CD4-positive, alpha-beta T cell treated with Interleukin-1 beta for 1 hour (primary cell): ENCODE measurements at places on chromosomes 5 and 9.

GRCh38 chr5:166111021-166111420, 2180.4 kb upstream of the WWC1 start:
- DNase-seq: no peak

DNA sequence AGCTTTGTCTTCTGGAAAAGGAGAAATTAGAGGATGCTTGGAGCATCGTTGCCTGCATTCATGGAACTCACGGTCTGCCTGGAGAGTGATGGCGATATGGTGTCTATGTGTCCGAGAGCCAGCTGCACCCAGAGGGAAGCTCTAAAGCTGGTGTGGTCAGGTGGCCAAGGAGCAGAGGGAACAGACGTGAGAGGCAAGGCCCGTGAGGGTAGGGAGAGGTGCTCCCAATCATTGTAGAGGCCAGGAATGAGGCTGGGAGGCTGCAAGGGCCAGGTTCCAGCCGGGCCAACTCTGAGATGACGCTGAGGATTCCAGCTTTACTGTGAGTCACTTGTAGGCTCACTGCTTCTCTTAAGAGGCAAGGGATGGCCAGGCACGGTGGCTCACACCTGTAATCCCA, 7.6 kb downstream of the FGD3 start:
- no peak for DNase-seq

- no peak for DNase-seq
These were observed 417.7 kb downstream of the SEMA5A start for GRCh38 chr5:9128136-9128535.

DNA sequence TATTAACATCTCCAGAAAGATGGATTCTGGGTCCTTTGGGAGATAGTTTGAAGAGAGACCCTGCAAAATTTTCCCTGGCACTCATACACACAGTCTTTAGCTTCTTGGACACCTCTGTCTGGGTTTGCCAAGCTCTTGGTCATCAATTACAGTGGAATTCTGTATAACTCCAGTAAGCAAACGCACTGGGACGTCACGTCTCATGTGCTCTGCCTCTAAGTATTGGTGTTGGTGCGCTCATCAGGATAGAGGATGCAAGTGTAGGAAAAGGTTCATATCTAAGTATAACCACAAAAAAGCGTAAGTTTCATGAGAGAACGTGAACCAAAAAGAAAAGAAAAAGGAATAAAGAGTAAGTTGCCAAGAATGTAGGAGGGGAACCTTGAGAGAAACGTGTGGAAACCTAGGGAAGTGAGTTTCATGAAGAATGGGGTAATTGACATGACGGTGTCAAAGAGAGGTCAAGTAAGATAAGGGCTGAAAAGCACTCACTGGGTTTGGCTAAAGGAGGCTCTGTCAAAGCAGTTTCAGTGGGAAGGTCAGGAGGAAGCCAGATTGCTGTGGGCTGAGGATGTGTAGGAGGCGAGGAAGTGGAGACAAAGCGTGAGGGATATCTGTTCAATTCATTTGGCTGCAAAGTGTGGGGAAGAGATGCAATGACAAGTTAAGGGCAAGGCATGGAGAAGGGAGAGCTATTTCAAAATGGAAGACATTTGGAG, 92.7 kb downstream of the RAD23B start:
- DNase-seq: no peak

DNA sequence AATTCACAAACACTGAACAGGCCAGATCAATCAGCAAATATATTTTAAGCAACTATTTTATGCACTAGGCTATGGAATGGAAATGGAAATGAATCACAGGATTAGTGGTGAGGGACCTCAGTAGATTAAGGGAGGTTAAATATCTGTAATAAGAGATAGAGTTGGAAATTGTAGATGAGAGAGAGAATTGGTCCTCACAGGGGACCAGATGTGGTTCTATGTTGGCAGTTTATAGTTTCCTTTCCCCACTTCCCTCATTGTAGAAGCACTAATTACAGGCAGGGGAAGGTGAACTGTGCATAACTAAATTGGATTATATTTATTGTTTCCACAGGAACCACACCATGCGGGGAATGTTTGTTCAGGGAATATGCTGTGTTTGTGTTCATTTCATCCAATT, 496.2 kb downstream of the ARHGEF28 start:
- DNase-seq: no peak

DNA sequence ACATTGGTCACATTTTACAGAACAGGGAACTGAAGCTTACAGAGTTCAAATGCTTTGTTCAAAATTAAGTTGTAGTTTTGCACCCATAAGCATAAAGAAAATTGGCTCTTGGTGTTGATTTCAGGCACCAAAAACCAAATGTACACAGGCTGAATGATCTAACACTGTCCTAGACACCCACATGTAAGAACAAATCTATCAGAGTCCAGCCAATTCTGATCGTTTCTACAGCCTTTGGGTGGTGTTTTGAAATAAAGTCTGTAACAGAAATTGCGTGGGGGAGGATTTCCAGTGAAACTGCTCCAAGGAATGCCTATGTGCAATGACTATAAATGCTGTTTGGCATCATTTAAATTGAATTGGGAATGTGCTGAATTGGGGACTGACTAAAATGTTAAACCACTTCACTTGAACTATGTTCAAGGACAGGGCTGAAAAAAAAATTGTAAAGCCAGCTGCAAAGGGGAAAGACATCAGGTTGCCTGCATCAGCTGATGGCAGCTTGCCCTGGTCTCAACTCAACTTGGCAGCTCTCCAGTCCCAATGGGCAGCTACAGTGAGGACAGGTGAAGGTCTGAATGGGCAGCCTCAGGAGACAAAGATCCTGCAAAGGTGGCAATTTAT, 92.2 kb upstream of the TRPC7 start:
- no peak for DNase-seq

GRCh38 chr5:14417792-14418765, 163.5 kb upstream of the OTULINL start:
- no peak for DNase-seq

- DNase-seq: no peak
These were observed 16.3 kb downstream of the C9orf152 start for GRCh38 chr9:110191615-110192014.

GRCh38 chr5:133845271-133845670, 123.2 kb downstream of the C5orf15 start:
- DNase-seq: no peak

DNA sequence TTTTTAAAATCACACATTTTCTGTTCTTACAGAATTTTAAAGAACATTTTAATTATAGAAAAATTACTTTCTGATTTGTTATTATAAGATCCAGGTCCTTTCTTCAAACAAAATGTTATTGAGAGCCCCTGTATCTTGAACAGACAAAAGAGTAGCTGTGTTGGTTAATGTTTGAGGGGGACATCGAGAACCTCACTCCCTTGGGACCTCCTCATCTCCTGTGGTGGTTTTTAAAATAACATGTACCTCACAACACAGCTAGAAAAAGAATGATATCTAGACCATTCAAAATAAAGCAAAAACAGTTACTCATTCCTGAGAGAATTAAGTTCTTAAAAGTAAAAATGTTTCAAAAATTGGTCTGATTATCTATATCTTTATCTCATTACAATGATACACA, 54.7 kb downstream of the VCAN start:
- DNase-seq: no peak

DNA sequence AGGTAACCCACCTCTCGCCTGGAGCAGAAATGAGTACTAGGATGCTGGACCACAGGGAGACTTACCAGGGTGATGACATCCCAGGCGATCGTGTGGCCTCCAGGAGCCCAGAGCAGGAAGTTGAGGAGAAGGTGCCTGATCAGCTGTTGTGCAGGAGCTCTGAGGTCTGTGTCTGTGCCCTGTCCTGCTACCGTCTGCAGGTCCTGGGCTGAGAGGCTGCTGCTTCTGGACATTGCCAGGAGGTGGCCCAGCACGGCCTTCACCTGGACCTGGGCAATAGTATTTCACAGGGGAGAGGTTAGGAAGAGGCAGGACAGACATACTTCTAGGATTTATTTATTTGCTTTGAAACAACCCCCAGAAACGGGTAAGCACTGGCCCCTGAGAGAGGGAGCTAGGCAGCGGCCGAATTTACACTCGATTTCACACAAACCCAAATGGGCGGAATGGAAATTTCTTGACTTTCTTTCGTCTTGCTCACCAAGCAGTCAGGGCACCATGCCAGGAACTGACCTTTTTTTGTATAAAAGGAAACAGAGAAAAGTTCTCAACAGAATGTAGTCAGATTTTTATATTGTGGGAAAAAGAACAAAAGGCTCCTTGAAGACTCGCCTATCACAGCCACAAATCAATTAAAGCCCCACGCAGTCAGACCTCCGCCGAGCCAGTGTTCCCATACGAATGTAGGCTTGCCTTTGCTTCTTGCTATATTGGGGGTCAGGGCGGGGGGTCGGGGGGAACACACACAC, 210.3 kb downstream of the FANCC start:
- DNase-seq: no peak

- no peak for DNase-seq
These were observed 2.3 kb upstream of the IRX2 start for GRCh38 chr5:2753452-2754420.

- no peak for DNase-seq
These were observed 50.4 kb downstream of the ZNF354C start for GRCh38 chr5:179110528-179110927.

DNA sequence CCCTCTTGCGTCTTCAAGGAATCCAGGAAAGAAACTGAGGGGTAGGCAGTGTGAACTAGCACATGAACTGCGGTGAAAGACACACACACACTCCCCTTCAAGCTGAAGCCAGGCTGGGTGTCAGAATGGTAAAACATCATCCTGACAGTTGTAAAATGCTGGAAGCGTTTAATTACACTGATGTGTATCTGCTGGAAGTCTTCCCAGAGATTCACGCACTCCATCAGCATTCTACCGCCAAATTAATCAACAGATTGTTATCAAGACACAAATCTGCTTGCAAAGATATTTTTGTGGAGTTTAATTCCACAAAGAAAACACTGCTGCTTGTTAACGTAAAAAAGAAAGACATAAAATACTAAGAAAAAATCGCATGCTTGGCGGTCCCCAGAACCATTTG, 241.0 kb upstream of the NFIL3 start:
- DNase-seq: no peak

DNA sequence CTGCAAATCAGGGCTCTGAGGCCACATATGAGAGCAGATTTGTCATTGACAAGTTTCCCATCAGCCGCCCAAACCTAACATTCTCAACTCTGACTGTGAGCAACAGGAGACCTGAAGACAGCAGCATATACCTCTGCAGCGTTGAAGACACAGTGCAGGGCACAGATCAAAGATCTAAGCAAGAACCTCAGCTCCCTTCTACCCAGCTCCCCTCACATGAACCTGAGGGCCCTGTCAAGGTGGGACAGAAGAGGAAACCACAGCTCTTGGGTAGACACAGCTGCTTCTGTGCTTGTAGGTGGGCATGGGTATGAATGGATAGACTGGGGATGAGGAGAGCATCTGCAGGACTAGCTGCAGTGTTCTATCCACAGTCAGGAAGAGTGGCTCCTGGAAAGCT, 8.7 kb upstream of the PRSS3 start:
- no peak for DNase-seq

- no peak for DNase-seq
These were observed 28.4 kb upstream of the GPR150 start for GRCh38 chr5:95591490-95591901.

DNA sequence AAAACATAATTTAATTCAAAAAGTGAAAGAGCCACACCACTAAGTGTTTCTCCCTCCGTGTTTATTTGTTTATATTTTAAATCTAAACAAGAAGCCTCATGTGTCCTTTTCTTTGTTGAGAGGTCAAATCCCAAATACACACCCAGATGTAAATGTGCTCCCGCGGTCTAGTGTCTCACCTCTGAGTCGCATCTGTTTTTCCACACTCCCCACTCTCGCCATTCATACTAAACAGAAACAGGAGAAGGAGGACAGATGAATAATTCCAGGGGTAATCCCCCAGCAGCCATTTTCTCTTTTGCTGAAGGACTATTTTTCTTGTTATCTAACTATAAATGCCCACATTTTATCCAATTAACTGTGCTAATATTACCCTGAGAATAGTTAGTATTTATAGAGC, 361.6 kb upstream of the RIOK2 start:
- no peak for DNase-seq

GRCh38 chr5:13581132-13581531, 363.4 kb downstream of the DNAH5 start:
- no peak for DNase-seq

GRCh38 chr5:158431369-158432029, 572.6 kb upstream of the CLINT1 start:
- no peak for DNase-seq

- no peak for DNase-seq
These were observed 12.6 kb downstream of the UNC5A start for GRCh38 chr5:176822793-176823481.

- no peak for DNase-seq
These were observed 26.4 kb downstream of the MARCHF3 start for GRCh38 chr5:127003798-127004495.

DNA sequence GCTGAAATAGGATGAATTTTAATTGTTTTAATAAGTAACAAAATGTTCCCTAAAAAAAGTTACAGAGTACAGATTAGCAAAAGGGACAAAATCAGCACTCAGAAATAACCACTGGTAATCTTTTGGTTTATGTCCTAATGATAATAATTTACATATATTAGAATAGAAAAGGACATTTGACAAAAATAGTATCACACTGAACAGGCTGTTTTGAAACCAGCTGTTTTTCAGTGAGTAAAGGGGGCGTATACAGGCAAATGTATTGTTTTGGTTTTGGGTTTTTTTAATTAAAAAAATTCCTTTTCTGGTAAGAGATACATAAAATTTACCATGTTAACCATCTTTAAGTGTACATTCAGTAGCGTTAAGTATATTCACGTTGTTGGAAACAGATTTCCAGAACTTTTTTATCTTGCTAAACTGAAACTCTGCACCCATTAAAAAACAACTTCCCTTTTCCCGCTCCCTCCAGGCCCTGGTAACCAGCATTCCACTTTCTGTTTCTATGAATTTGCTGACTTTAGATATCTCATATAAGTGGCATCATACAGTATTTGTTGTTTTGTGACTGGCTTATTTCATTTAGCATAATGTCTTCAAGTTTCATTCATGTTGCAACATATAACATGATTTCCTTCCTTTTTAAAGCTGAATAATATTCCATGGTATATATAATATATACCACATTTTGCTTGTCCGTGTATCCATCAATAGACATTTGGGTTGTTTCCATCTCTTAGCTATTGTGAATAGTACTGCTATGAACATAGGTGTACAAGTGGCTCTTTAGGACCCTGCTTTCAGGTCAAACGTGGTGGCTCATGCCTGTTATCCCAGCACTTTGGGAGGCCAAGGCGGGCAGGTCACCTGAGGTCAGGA, 20.6 kb upstream of the LARP1 start:
- DNase-seq: no peak
